Uterus (tissue), 4 donors: ENCODE measurements at places on chromosomes 12 and 14.

DNA sequence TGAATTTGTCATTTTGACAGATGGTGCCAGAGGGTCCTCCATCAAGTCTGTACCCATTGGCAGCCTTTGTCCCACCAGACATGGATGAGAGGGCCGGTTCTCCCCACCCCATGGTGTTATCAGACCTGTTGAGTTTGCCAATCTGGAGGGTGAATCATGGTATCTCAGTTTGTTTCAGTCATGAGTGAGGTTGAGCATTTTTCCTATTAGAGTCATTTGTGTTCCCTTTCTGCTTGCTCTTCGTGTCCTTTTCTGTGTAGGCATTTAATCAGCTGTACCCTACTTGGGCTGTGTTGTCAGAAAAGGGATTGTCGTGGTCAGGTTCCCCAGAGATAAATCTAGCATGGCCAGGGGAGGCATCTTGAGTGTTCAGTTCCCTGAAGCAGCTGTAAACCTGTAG, 30.5 kb downstream of the SLC24A4 start:
- no peak for DNase-seq

DNA sequence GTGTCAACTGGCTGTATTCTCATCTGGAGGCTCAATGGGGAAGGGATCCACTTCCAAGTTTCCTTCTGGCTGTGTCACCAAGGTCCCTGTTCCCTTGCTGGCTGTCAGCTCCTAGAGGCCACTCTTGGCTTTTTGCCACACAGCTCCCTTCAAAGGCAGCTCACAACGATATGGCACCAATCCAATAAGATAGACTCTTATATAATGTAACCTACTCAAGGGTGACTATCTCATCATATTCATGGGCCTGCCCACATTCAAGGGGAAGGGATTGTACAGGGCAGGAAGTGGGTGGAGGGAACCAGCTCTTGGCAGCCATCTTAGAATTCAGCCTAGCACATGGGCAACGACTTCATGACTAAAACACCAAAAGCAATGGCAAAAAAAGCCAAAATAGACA, 98.7 kb upstream of the PLXNC1 start:
- DNase-seq: no peak

DNA sequence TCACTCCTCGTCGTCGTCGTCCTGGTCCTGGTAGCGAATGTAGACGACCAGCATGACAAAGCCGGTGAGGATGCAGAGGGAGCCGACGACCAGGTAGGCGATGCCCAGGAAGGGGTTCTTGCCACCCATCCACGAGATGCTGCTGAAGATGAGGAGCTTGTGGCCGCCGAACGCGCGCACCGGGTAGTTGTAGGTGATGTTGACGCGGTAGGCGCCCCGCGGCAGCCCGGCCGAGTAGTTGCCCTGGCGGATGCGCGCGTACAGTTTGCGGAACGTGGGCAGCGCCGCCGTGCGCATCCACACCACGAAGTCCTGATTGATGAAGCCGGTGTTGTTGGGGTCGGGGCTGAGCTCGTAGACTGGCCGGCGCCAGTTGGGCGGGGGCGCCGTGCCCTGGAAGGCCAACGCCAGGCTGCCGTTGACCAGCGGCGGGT, 1.0 kb downstream of the TMEM30B start:
- no peak for DNase-seq

GRCh38 chr14:89775946-89776345, 178.6 kb downstream of the EFCAB11 start:
- DNase-seq: no peak

DNA sequence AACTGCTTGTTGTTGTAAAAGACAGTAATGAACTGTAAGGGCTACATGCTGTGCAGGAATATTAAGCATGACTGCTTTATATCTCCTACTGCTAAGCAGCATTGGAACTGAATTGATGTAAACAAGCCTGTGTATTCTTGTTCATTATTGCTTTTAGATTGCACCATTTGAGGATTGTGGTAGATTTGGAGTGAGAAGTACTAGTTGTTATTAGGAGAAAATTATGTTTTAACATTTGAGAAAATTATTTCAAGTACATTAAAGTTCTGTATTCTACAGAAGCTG, 212.7 kb downstream of the ERC1 start:
- no peak for DNase-seq

- no peak for DNase-seq
Observed at GRCh38 chr14:55938249-55938791, 179.9 kb upstream of the PELI2 start.

GRCh38 chr12:114248527-114248926, 157.4 kb downstream of the TBX5 start:
- DNase-seq: no peak

DNA sequence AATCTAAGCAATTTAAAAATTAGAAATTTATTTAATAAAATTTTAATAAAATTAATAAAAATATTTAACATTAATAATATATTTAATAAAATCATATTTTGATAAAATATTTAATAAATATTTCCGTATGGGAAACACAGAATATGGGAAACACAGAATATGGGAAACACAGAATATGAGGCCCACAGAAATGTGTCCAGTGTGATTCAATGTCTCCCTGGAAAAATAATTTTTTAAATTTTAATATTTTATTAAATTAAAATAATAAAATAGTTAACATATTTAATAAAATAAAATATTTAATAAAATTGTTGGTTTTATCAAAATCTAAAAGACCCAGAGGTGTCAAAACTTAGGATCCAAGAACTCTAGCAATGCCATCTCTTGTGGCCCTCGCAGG, 186.4 kb downstream of the TMEM132D start:
- DNase-seq: no peak

- DNase-seq: peak; percentile 15
Observed at GRCh38 chr14:68556253-68556652, 236.6 kb downstream of the ZFP36L1 start.

DNA sequence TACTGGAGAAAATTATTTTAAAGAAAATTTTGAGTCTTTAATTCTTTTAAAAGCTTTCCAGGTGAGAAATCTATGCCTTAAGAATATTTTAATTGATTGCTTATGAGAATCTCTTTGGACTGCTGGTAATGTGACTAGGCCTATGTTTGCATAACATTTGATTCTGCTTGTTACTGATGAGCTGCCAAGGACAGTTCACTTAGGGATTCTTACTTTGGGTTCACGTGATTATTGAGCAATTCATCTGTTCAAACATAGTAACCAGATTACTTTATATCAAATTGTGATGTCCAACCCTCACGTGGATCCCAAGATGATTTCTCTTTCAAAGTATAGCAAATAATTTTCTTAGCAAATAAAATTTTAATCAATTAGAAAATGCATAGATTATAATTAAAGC, 27.4 kb upstream of the ABCD2 start:
- no peak for DNase-seq

DNA sequence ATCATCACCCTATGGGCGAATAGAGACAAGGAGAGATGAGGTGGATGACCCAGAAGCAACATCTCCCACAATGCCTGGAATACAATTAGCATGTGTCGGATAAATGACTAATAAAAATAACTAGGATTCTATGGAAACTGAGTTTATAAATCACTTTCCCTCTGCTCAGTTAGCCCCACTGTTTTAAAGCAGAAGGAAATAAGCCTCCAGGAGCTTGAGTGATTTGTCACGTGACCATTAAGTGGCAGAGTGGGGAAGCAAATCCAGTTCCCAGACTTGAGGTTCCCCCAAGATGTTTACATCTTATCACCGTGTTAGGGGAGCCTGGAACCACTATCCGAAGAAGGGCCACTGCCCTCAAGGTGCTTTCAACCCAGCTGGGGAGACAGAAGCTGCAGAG, 136.5 kb upstream of the CCND2 start:
- DNase-seq: no peak

- DNase-seq: no peak
Observed at GRCh38 chr12:120439646-120440247, 1.8 kb downstream of the COX6A1 start.
